ENCODE measurements at places on chromosomes 16 and 17.
A peak's percentile ranks its signal among the peaks of the same experiment; 100 is the strongest.

GRCh38 chr17:2239882-2240430 lies 63.6 kb downstream of the SMG6 start:
- DNase-seq: no peak

DNA sequence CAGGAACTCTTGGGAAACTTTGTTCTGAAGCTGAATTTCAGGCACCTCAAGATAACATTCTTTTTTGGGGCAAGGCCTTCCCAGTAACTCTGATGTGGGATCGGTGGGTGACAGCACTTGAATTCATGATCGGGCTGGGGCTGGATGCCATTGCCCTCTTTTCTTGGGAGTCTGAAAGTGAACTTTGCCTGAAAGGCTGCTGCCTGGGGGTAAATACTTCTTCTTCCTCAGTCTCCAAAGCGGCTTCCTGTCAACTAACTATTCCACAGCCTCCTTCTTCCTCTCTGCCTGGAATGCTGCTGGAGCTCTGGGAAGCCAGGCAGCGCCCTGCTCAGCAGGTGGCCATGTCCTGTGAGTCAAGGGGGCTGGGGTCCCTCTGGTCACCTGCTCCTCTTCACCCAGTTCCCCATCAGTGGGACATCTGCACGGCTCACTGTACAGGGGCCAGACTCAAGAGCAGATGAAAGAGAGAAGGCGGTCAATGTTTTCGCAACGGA lies 79.5 kb downstream of the WIPI1 start:
- no peak for DNase-seq

GRCh38 chr16:82062645-82063058 lies 27.6 kb downstream of the HSD17B2 start:
- no peak for DNase-seq

DNA sequence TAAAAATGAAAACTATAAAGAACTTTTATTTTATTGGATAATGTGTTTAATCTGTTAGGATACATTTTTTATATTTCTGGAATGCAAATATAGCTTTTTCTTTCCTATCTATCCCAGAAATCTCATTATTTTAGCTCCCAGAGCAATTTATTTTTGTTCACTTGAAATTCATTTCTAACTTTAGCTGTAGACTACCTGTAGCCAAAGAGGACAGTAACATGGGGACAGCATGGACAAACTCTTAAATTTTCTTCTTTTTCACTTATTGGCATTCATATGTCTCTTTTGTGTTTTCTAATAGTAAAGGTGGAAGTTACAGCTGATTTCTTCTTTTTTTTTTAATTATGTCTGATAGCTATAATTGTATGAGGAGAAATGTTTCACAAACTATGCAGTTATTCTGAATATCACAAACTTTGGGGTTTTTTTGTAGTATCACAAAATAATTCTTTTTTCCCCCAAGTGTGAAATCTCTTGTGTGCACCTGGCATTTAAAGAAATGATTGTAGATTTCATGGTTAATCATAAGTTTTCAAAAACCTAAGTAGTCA lies 55.4 kb downstream of the VMP1 start:
- no peak for DNase-seq

DNA sequence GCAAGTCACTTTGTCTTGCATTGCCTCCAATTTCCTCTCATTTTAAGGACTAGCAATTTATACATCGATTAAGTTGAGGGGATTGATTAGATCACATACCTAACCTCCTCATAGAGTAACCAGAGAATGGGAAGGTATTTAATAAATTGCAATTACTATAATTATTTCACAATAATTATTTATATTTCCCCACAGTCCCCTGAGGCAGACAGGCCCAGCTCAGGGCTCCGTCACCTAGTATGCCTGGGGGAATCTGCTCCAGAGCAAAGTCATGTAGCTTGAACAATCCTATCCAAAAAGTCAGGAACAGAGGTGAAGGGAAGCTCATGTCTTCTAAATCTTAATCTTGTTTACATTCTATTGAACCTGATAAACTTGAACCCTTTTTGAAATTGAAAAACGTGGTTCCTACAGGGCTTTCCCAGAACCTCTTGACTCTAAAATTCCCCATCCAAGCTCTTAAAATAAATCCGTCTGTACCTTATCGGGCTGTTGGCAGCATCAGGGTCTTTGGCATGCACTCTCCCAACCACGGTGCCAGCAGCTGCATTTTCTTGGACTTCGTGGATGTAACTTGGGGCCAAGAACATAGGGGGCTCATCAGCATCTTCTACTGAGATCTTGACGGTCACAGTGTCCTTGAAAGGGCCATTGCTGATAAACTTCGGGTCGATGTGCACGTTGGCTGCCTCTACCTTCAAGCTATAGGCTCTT lies 140.1 kb downstream of the CDH11 start:
- no peak for DNase-seq

GRCh38 chr16:55842369-55843104 lies 9.6 kb upstream of the CES1 start:
- peak; percentile 58 for DNase-seq

GRCh38 chr17:78313735-78314648 lies 45.9 kb downstream of the SOCS3 start:
- peak; percentile 86 for DNase-seq

DNA sequence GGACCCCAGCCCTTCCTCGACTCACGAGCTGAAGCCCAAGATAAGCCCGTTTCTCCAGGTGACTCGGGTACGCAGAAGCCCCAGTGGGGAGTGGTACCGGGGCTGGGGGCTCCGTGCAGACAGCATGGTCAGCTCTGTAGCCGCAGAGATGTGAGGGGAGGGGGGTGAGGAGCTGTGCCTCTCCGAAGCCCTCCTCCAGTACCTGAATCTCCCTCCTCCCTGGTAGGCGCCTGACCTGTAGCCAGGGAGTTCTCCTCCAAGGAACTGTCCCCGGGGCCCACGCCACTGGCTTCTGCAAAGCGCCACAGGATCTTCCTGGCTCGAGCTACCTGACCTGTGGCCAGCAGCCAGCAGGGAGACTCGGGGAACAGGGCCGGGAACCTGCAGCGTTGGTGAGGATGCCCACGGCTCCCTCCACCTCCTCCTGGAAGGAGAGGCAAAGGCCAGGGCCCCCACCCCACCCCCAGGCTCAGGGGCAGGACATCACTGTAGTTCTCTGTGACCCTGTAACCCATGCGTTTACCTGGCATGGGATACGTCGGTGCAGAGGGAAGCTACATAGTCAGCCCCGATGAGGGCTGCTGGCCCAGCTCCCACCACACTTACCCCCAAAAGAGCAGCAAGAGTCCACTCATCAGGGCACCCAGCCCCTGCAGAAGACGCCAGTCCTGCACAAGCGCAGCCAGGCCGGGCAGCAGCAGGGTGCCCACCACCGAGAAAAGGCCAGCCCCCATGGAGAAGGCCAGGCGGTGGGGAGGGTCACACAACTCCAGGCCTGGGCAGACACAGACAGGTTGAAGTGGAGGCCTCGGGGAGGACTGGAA lies 1.7 kb downstream of the SLC22A31 start:
- DNase-seq: no peak

GRCh38 chr17:40243761-40244160 lies 24.7 kb downstream of the WIPF2 start:
- no peak for DNase-seq

DNA sequence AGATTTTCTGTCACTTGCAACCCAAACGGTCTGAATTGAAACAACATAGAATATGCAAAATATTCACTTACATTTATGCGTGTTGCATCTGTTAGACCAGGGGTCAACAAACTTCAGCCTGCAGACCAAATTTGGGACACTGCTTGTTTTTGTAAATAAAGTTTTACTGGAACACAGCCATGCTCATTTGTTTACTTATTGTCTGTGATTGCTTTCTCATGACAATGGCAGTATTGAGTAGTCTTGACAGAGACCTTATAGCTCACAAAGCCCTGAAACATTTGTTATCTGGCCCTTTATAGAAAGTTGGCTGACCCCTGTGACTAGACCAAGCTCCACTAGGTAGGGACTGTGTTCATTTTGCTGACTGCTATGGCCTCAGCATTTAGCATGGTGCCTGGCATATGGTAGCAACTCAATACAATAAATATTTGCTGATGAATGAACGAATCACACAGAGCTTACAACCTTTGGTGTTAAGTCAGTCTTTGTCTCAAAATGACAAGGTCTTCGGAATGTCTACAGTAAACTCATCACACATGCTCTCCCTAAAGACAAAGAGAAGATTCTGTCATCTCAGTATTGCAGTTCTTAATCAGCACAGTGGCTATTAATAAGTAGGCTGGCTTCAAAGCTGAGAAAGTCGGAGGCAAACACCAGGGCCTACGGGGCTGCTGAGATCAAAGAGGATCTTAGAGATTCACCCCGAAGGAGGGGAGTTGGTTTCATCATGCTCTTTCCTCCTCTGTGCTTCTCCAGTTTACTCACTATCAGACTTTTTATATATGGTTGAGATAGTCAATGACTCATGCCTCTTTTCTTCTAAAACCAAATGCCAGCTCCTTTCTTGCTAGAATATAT lies 95.2 kb upstream of the AXIN2 start:
- DNase-seq: no peak

GRCh38 chr17:62162898-62163297 lies 97.8 kb upstream of the MED13 start:
- no peak for DNase-seq

- DNase-seq: no peak
Measured at GRCh38 chr17:45262516-45263476, 902 bp upstream of the SPATA32 start.

GRCh38 chr17:41561554-41561953 lies 10.3 kb downstream of the KRT9 start:
- no peak for DNase-seq

GRCh38 chr17:82215095-82215971 lies 2.7 kb upstream of the CCDC57 start:
- DNase-seq: peak; percentile 45

DNA sequence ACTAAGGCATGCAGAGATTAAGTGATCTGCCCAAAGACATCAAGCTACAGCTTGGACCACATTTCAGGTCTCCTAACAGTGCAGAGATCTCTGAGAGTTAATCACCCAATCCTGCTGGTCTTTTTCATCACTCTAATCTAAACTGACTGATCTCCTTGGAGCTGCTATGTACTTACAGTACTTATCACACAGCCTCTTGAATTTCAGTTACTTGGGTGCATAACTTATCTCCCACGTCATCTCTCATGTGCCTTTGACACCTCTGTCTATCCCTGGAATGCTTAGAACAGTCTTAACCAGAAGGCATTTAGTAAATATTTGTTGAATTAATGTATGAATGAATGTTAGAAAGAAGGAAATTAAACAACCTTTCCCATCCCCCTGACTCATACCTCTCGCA lies 139.0 kb downstream of the SNX11 start:
- DNase-seq: no peak

DNA sequence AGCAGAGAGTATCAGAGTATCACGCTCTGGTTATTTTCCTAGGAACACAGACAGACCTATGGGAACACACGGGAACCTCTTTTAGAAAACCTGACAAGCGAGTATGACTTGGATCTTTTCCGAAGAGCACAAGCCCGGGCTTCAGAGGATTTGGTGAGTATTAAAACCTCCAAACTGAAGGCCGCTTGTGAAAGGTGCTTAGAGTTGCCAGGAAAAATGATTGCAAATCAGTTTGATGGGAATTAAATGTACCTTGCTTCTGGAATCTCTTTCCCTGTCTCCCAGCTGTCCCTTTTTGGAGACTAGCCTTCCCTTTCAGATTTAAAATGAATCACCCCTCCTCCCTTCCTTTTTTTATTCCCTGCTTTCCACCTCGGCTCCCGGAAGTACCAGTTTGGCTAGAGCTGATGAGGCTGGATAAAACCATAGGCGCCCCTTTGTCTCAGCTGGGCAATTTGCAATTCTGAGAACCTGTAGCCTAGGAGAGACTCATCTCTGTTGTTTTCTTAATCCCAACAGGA lies 27.3 kb downstream of the KAT7 start:
- no peak for DNase-seq

- DNase-seq: peak; percentile 40
Measured at GRCh38 chr16:75288596-75289120, 37.2 kb upstream of the BCAR1 start.

DNA sequence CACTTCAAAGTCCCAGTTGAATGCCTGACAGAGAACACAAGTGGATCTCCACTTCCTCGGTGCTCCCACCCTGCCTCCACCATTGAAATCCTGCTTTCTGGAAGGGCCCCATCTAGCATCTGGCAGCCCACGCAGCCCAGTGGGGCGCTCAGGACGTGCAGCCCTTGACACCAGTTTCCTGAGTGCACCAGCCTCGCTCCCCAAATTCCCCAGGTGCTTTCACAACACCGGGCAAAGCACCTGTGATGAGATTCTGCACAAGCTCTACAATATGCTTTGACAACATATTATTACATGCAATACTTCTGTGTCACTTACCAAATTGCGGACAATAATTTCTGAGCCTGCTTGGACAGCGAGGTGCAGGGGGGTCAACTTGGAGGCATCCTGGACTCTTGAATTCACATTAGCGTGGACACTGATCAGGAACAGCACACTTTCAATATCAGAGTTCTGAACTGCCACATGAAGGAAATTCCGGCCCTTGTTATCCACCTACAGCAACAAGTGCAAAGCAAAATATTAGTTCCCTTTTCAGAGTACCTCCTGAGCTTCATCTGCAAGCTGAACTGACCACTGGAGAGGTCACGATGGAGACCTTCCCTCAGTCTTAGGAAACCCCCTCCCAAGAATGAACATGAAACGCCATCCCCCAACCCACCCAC lies 33.9 kb downstream of the CYB5D2 start:
- DNase-seq: no peak

GRCh38 chr17:5931616-5932015 lies 138.6 kb upstream of the WSCD1 start:
- no peak for DNase-seq

DNA sequence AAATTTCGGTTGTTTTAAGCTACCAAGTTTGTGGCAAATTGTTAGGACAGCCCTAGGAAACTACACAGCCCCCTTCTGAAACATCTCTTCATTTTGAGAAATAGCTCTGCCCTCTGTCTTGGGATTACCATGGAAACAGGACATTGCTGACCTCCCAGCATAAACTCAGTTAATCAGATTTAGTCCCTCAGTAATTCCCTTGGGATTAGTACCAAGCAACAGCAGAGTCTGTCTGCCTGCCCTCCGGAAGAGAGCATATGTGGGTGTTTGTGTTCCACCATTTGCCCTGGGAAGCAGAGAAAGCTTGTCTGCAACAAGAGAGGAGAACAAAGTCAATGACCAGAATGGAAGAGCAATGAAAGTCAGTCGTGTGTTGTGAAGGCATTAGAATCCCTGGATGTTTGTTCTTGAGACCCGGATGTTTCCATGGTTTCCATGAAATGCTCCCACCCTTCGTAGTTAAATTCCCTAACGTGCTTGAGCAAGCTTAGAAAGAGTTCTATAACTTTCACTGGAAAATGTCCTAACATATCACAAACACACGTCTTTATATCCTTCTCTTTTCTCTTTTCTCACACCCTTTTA lies 26.2 kb downstream of the NUDT7 start:
- DNase-seq: no peak
